ENCODE measurements at places on chromosomes 16 and 17. TPM values are rescaled to one million over a fixed set of nuclear protein-coding genes. Genes with fewer than 3 reads are reported as not detected.

- H3K4me1 ChIP-seq = peaks cover 3% of the 10 kb centered on the region
- peak; percentile 79 for DNase-seq
- H3K4me3 ChIP-seq = peak within 1 kb of the TSS; percentile 90
- peak within 1 kb of the TSS; percentile 55 for H3K27ac ChIP-seq
- H3K36me3 ChIP-seq = no peaks in the 10 kb centered on the region
These were observed at the start of gene GALK1 for GRCh38 chr17:75764711-75765421. TSS of gene GALK1 (minus strand) at chr17:75765192. CDS start at chr17:75765136, 56 bp downstream.

GRCh38 chr17:34874478-34874877, 86.8 kb downstream of the CCT6B start:
- H3K4me1 ChIP-seq = peaks cover 10% of the 10 kb centered on the region
- no peak overlapping the region for H3K4me3 ChIP-seq
- DNase-seq = no peak
- H3K27me3 ChIP-seq = no peaks in the 10 kb centered on the region
- H3K27ac ChIP-seq = no peak overlapping the region

ASGR1 gene
- 5.3 TPM for total RNA-seq

GRCh38 chr17:40598619-40599467, 33.6 kb upstream of the CCR7 start:
- H3K36me3 ChIP-seq = no peaks in the 10 kb centered on the region
- H3K4me3 ChIP-seq = no peak overlapping the region
- no peak overlapping the region for H3K27ac ChIP-seq
- H3K27me3 ChIP-seq = no peaks in the 10 kb centered on the region

KRTAP17-1 gene
- not detected for total RNA-seq

- H3K4me3 ChIP-seq = peak overlapping the region; percentile 58
- H3K27me3 ChIP-seq = no peaks in the 10 kb centered on the region
- H3K36me3 ChIP-seq = peaks cover 4% of the 10 kb centered on the region
- peaks cover 6% of the 10 kb centered on the region for H3K4me1 ChIP-seq
- DNase-seq = peak; percentile 85
- peak overlapping the region; percentile 91 for H3K27ac ChIP-seq
These were observed 15.6 kb upstream of the AURKB start for GRCh38 chr17:8225813-8226535.

DNA sequence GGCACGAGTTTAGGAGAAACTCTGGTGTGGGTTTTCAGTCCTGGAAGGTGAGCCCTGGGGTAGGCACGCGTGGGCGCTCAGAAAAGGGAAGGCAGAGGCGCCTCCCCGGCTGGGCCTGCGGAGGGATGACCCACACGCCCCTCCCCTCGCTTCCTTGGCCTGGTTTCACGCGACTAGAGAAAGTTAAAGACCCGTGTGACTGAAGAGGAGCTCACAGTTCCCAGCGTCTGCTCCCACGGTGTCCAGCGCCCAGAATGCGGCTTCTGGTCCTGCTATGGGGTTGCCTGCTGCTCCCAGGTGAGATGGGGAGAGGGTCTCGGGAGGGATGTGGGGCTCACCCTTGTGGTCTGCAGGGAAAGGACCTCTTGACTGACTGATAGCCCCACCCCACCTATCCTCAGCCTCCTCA, at the start of gene CD300LG:
Gene CD300LG (plus strand): TSS at position 214 of the 409 bp plus-strand sequence. CDS start 41 bp downstream, at position 255.
- H3K4me3 ChIP-seq = peak within 1 kb of the TSS; percentile 50
- DNase-seq = peak; percentile 55
- H3K27ac ChIP-seq = no peak within 1 kb of the TSS

DNA sequence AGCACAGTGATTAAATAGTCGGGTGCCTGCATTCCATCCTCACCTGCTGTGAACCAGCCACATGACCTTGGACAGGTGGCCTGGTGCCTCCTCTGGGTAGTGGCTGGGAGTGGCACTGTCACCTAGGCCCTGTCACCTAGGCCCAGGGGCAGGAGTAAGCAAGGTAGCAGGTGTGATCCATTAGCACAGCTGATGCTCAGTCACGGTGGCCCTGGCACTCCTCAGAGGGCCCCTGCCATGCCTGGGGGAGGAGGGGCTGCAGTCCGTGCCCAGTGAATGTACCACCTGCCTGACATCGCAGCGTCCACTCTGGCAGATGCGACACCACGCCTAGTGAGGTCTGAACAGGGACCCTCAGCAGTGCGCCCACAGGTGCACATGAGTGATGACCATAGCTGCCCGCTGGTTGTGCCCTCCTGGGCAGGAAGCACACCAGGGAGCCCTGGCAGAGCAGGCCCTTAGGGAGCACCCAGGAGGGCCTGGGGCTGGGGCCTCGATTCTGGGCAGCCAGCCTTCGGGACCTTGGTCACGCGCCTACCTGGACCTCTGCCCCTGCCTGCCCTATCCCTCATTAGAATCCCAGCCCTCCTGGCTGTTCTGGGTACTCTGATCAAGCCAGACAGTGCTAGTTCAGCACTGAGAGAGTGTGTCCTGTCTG, 33.1 kb upstream of the CRISPLD2 start:
- no peak for DNase-seq
- H3K4me3 ChIP-seq = no peak overlapping the region
- H3K36me3 ChIP-seq = no peaks in the 10 kb centered on the region
- H3K27me3 ChIP-seq = no peaks in the 10 kb centered on the region
- H3K4me1 ChIP-seq = no peaks in the 10 kb centered on the region

DNA sequence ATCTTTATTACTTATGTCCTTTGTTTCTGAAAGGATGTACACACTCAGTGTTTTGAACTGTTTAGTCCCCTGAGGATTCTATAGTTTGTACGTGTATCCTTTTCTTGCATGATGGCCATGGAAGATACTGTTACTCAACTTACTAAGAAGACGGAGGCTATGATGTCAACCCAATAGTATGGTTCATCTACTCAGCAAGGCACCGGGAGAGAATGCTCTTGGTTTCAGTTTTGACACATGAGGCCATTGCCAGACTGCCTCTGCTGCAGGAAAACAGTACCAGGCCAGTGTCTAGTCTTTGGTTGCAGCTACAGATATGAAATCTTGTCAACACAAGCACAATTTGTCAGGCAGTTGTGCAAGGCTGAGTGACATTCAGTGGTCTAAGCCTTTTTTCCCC, 134.5 kb downstream of the MRTFB start:
- no peak overlapping the region for H3K4me3 ChIP-seq
- H3K27ac ChIP-seq = no peak overlapping the region
- no peaks in the 10 kb centered on the region for H3K27me3 ChIP-seq
- H3K36me3 ChIP-seq = no peaks in the 10 kb centered on the region
- H3K4me1 ChIP-seq = peaks cover 4% of the 10 kb centered on the region

DNA sequence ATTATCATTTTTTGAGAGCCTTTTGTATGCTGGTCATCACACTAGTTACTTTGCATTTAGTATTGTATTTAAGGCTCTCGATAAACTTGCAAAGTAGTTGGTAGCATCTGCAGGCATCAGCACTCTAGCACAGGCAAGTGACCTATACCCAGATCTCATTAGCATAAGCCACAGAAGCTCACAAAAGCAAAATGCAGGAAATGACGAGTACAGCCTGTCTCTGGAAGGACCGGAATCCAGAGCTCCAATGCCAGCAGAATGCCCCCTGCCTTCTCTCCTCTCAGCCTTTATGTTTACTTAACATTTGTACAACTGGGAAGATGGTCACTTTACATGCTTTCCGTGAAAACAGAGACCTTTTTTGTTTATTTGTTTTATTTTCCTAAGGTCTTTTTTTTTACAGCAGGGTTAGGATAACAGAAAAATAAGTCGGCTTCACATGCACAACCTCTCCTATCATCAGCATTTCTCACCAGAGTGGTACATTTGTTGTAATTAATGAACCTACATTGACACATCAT, 45.4 kb upstream of the MYOCD start:
- no peak overlapping the region for H3K4me3 ChIP-seq
- no peaks in the 10 kb centered on the region for H3K36me3 ChIP-seq
- peaks cover 28% of the 10 kb centered on the region for H3K4me1 ChIP-seq
- H3K27ac ChIP-seq = peak overlapping the region; percentile 29
